ENCODE measurements at places on chromosomes 7 and 10.

DNA sequence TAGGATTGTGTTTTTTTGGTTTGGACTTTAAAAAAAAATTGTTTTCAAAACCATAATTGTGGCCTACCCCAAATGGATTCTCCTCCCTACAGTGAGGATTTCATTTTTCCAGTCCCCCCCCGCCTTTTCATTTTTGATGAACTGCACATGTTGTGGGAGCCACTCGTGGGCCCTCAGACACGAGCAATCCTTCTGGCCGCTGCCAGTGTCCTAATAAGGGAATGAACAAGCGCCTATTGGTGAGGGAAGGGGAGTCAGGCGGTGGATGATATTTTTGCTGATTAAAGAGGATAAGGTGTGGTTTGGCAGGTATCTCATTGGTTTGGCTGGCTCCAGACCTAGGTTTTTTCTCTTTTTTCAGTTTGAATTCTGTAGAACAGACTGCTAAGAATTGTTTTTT is 78.7 kb upstream of the AGBL3 start:
- DNase-seq, result no peak
- peaks cover 39% of the 10 kb centered on the region for H3K36me3 ChIP-seq
- no peaks in the 10 kb centered on the region for H3K27me3 ChIP-seq
- peak overlapping the region; percentile 32 for H3K4me3 ChIP-seq

DNA sequence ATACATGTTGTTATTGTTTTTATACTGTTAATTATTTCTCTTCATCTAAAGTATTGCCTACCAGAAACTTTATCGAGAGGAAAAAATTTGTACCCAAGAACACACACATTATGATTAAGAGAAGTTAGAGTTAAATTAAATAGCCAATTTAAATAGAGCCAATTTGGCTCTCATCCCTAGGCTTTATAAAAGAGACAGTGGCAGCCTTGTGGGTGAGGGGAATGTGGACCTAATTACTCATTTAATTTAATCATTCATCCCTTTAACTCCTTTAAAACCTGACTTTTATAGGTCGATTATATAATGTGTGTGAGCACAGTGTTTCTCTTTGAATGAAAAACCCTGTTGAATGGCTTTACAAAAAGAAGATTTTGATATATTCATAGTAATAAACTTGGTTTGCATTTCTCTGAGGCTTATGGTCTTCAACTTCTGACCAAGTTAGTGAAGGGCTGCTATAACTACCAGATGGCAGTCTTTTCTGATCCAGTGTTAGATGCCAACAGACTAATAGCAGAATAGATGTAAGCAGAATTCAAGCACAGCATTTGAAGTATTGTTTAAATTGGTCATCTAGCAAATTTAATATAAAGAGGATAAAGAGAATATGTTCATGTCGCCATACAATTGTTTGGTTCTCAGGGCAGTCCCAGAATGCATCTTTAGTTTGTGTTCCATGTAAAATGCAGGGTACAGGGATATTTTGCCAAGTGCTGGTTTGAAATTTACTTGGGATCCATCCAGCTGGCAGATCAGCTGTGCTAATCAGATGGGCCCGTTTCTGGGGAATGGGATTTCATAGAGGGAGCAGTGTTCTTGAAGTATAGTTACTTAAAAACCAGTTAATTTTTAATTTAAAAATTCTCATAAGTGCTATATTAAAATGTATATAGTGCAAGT is 25.3 kb downstream of the ADD3 start:
- no peak for DNase-seq
- peaks cover 27% of the 10 kb centered on the region for H3K4me1 ChIP-seq
- no peak overlapping the region for H3K4me3 ChIP-seq
- no peak overlapping the region for H3K27ac ChIP-seq
- H3K27me3 ChIP-seq, result no peaks in the 10 kb centered on the region
- no peaks in the 10 kb centered on the region for H3K36me3 ChIP-seq

- H3K27me3 ChIP-seq, result no peaks in the 10 kb centered on the region
- peak overlapping the region; percentile 90 for H3K27ac ChIP-seq
- peaks cover 5% of the 10 kb centered on the region for H3K36me3 ChIP-seq
- DNase-seq, result no peak
Observed at GRCh38 chr10:119253433-119254174, 46.2 kb downstream of the GRK5 start.

GRCh38 chr7:15546272-15546792 is 15.5 kb downstream of the AGMO start:
- no peak overlapping the region for H3K27ac ChIP-seq
- DNase-seq, result no peak
- H3K4me3 ChIP-seq, result peak overlapping the region; percentile 78
- H3K27me3 ChIP-seq, result no peaks in the 10 kb centered on the region
- H3K36me3 ChIP-seq, result no peaks in the 10 kb centered on the region

DNA sequence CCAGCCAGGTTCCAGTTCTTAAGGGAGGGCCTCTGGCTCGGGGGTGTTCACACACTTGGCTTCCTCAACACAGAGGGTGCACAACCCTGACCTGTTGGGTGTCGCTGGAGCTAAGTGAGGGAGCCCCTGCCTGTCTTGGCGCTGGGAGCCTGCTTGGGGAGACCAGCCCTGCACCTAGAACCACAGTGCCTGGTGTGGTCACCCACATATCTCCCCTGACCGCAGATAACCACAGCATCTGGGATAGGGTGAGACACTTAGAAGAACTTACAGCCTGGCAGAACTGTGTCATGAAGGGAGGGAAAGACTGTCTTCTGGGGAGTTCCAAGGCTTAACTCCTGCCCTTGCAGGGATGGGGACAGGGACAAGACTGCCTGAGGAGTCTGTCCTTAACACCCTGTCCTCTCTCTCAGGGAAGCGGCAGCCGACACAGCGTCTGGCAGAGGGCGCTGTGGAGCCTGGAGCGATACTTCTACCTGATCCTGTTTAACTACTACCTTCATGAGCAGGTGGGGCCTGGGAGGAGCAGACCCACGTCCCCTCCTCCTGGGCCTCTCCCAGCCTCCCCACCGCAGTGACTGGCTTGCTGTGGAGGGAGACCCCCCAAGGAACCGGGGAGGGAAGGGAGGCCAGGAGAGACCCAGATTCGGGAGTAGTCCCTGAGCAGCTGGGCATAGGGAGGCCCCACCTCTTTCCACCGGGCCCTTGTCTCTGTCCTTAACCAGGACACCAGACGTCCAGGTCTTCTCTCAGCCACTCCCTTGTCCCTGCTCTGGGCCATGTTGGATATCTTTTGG is 59.0 kb downstream of the PALD1 start:
- no peak overlapping the region for H3K4me3 ChIP-seq
- no peak overlapping the region for H3K27ac ChIP-seq
- H3K36me3 ChIP-seq, result peaks cover 4% of the 10 kb centered on the region
- DNase-seq, result no peak
- H3K4me1 ChIP-seq, result peaks cover 13% of the 10 kb centered on the region

GRCh38 chr7:47153576-47153975 is 428.3 kb downstream of the TNS3 start:
- peaks cover 20% of the 10 kb centered on the region for H3K4me1 ChIP-seq
- no peaks in the 10 kb centered on the region for H3K36me3 ChIP-seq
- H3K27me3 ChIP-seq, result no peaks in the 10 kb centered on the region
- DNase-seq, result no peak
- H3K4me3 ChIP-seq, result no peak overlapping the region

DNA sequence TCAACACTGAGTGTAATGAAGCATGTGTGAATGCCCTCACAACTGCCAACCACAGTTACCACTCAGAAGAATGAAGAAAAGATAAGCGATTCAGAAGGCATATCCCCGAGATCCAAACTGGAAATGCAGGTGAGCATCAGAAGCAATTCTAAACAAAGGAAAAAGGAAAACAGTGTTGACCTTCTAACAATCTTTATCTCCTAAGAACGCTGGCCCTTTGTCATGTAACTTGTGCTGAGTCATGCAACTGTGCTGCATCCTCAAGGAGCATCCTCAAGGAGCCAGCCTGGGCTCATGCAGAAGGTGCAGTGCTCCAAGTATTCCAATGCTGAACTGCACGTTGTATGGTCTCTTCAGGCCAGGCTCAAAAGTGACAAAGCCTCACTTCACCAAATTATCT is 30.6 kb downstream of the SEC61G start:
- no peaks in the 10 kb centered on the region for H3K4me1 ChIP-seq
- DNase-seq, result no peak
- no peak overlapping the region for H3K4me3 ChIP-seq
- no peaks in the 10 kb centered on the region for H3K27me3 ChIP-seq

- H3K36me3 ChIP-seq, result peaks cover 23% of the 10 kb centered on the region
- H3K4me3 ChIP-seq, result no peak overlapping the region
- no peaks in the 10 kb centered on the region for H3K27me3 ChIP-seq
- DNase-seq, result no peak
- H3K27ac ChIP-seq, result no peak overlapping the region
- peaks cover 20% of the 10 kb centered on the region for H3K4me1 ChIP-seq
Observed at GRCh38 chr10:59885430-59886134, 20.8 kb downstream of the CCDC6 start.

DNA sequence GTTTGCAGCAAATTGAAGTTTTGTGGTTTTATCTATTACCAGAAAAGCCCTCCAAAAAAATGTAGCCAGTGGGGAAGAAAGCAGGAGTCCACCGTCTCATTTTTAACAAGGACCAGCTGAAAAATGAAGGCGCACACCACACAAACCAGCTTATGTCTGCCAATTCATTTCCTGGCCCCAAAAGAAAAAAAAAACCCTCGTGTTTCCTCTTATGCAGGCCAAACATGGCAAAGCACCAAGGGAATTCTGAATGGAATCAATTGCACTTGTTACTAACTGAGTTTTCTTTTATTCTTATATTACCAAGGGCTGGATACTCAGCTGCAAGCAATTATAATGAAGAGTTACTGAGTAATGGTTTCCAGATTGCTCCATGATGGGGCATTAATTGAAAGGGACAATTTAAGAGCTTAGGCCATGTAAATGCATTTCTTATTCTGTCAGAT is 428.3 kb upstream of the NPVF start:
- no peak overlapping the region for H3K27ac ChIP-seq
- H3K27me3 ChIP-seq, result peaks cover 19% of the 10 kb centered on the region
- no peak for DNase-seq
- peak overlapping the region; percentile 5 for H3K4me3 ChIP-seq
- peaks cover 57% of the 10 kb centered on the region for H3K4me1 ChIP-seq
- H3K36me3 ChIP-seq, result no peaks in the 10 kb centered on the region

- H3K27me3 ChIP-seq, result peaks cover 3% of the 10 kb centered on the region
- H3K4me1 ChIP-seq, result no peaks in the 10 kb centered on the region
- no peak overlapping the region for H3K27ac ChIP-seq
- DNase-seq, result no peak
- H3K4me3 ChIP-seq, result no peak overlapping the region
Observed at GRCh38 chr7:32330602-32331001, 159.6 kb downstream of the LSM5 start.

- H3K4me1 ChIP-seq, result no peaks in the 10 kb centered on the region
- H3K36me3 ChIP-seq, result peaks cover 3% of the 10 kb centered on the region
- H3K4me3 ChIP-seq, result no peak overlapping the region
- DNase-seq, result no peak
- peaks cover 4% of the 10 kb centered on the region for H3K27me3 ChIP-seq
Observed at GRCh38 chr7:68929781-68930261, 668.5 kb upstream of the AUTS2 start.

DNA sequence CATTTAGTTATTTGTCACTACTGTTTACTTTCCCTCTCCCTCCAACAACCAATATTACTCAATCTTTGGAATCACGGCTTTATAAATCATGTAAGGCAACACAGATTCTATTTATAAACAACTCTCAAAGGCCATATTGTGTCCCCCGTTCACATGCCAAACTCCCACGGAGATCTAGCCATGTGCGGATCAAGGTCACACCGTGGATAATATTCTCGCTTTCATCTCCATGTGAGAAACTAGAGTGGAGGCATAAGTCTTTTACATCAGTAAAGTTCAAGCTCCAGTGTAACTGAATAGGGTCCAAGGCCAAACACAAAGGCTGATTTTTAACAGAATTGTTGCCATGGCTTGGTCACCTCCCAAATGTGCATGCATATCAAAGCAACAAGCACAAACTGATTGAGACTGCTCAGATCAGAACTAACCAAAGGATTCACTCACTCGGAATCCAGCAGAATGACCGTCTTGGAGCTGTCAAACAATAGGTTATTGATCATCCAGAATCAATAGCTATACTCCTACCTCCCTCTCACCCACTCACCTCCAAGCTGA is 569.5 kb upstream of the LRRN3 start:
- no peaks in the 10 kb centered on the region for H3K27me3 ChIP-seq
- peak overlapping the region; percentile 93 for H3K27ac ChIP-seq
- H3K36me3 ChIP-seq, result peaks cover 3% of the 10 kb centered on the region
- peaks cover 19% of the 10 kb centered on the region for H3K4me1 ChIP-seq
- no peak overlapping the region for H3K4me3 ChIP-seq

DNA sequence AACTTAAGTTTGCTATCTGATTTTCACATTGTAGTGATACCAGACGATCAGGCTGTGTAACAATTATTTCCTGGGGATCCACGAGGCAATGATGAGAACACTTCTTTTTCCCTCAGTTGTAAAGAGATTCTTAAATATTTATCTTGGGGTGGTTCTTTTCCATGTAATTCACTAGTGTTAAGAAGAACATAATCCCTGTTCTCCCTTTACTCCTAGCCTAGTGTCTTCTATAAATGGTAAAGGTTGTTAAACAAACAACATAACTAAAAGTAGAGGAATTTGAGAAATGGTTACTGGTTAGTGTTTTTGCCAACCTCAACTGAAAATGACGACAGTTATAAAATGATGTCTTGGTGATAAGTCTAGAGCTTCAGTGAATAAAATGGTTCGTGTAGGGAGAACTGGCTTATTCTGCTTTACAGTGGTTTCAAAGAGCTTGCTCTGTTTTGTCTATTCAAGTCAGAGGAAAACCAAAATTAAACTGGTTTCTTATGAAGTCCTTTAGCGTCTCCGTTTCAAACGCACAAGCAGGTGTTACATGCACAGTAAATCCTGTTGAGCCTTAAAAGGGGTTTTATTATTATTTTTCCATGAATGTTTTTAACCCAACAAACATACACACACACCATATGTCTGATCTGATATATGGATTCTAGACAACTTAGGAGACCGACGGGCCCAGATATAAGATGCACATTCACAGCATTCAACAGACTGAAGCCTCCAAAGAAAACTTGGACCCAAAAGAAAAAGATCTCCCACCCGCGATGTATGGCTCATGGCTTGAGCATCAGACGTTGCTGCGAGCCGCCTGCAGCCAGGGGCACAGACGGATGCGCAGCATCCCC is 1.1 kb downstream of the TBX20 start:
- DNase-seq, result no peak
- H3K4me1 ChIP-seq, result peaks cover 17% of the 10 kb centered on the region
- peak overlapping the region; percentile 84 for H3K4me3 ChIP-seq
- H3K27me3 ChIP-seq, result peaks cover 97% of the 10 kb centered on the region
- H3K27ac ChIP-seq, result peak overlapping the region; percentile 72
- H3K36me3 ChIP-seq, result no peaks in the 10 kb centered on the region

GRCh38 chr10:85433248-85433647 is 933.3 kb downstream of the GRID1 start:
- H3K4me3 ChIP-seq, result no peak overlapping the region
- no peak for DNase-seq
- H3K4me1 ChIP-seq, result peaks cover 17% of the 10 kb centered on the region
- H3K27ac ChIP-seq, result no peak overlapping the region
- H3K27me3 ChIP-seq, result no peaks in the 10 kb centered on the region

GRCh38 chr7:128443831-128444600 is 11.7 kb upstream of the HILPDA start:
- no peak overlapping the region for H3K4me3 ChIP-seq
- DNase-seq, result no peak
- H3K4me1 ChIP-seq, result peaks cover 3% of the 10 kb centered on the region
- H3K27ac ChIP-seq, result peak overlapping the region; percentile 30
- peaks cover 6% of the 10 kb centered on the region for H3K27me3 ChIP-seq

- H3K27ac ChIP-seq, result no peak overlapping the region
- no peaks in the 10 kb centered on the region for H3K27me3 ChIP-seq
- peaks cover 10% of the 10 kb centered on the region for H3K4me1 ChIP-seq
- no peak overlapping the region for H3K4me3 ChIP-seq
- no peak for DNase-seq
Observed at GRCh38 chr10:34938399-34938670, 123.2 kb upstream of the PARD3 start.
